Urinary bladder (tissue), 4 donors: ENCODE measurements at places on chromosomes 4 and X.
A peak's percentile ranks its signal among the peaks of the same experiment; 100 is the strongest.

GRCh38 chrX:11135564-11136185, 24.5 kb downstream of the HCCS start:
- no peak for DNase-seq

GRCh38 chrX:39169976-39170375, 368.7 kb downstream of the MID1IP1 start:
- no peak for DNase-seq

GRCh38 chr4:88006956-88007303, 505 bp upstream of the PKD2 start:
- no peak for DNase-seq

DNA sequence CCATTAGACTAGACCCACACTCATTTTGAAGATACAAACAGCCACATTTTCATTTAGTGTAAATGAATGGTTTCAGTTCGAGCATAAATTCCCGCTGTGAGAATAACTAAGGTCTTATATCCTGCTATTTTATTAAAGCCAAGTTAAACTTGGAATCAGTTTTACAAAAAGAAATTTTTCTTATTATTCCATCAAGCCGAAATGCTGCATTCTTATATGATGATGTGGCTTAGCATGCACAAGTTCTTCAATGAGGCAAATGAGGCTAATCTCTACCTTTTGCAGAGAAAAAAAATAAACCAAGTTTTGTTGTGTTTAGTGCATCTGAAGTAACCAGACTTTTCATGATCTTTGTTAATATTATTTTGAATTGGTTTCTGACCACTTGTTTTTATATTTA, 953.9 kb upstream of the PCDH10 start:
- no peak for DNase-seq

DNA sequence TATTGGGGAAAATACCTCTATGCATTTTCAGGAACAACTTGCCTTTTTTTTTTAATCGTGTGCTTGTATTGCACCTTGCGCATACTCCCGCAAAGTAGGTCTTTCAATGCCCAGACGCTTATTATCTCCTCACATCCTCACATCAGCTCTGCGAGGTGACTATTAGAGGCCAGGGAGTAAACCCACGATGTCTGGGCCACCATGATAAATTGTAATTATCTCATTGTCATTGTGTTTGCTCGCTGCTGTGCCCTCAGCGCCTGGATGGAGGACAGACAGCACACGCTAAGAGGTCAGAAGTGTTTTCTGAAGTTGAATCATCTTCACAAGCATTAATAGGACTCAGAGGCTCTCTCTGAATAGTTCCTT, 1.0 kb upstream of the RELL1 start:
- DNase-seq: no peak

- no peak for DNase-seq
Measured at GRCh38 chr4:7196736-7197135, 4.4 kb downstream of the SORCS2 start.

- DNase-seq: no peak
Measured at GRCh38 chr4:182185491-182185890, 57.7 kb upstream of the TENM3 start.

DNA sequence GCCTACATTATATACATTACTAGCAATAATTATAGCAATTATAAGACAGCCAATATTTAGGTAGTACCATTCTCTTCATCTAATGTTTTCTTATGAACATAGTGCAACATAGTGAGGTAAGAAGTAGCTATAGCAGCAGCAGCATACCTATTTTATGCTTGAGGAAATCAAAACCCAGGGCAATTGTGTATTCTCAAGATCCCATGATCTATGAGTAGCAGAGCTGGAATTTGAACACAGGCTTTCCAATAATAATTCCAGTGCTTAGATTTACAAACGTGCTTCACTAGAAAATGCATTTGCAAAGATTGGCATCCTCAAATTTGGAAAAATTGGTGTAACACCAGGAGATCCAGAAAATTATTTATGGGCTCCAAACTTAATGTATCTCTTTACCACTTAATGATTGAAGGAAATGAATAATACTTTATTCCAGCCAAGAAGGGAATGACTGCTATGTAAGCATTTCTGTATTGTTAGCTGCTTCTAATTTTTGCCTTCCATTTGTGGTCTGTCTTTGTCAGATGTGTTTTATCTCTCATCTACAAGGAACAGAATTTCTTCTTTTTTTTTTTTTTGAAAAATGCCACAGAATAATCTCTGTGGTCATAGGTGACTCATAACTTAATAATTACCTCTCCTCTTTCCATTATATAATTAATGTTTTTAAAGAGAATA, 451.1 kb downstream of the ARAP2 start:
- no peak for DNase-seq

DNA sequence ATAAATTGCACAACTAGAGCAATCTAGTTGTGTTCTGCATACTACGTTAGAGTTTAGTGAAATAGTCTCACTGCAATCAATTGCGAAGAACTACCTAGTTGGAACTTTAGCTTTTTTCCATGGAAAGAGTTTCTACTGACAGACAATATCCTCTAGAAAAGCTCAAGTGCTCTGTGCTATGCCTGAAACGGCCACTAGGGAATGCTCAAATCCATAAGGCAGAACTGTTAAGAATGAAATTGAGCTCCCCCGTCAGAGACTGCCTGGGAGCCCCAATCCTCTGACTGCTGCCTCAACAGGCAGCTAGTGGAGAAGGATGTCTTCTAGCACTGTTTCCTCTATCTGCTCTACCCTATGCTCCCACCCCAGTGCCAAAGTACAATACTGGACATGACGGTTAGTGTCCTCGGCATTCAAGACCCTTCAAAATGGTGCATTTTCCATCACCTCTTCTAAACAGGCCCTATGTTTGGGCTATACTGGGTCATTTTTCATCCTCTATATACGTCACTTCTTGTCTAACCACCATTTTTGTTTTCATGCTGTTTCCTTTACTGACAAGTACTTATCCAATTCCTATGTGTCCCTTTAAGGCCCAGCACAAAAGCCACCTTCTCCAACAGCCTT, 35.3 kb downstream of the FRMD7 start:
- no peak for DNase-seq

- peak; percentile 74 for DNase-seq
Measured at GRCh38 chr4:87006426-87006675, 71.5 kb downstream of the AFF1 start.

GRCh38 chr4:168433571-168433970, 46.7 kb downstream of the DDX60L start:
- no peak for DNase-seq

- DNase-seq: no peak
Measured at GRCh38 chr4:30957706-30958105, 237.5 kb downstream of the PCDH7 start.

DNA sequence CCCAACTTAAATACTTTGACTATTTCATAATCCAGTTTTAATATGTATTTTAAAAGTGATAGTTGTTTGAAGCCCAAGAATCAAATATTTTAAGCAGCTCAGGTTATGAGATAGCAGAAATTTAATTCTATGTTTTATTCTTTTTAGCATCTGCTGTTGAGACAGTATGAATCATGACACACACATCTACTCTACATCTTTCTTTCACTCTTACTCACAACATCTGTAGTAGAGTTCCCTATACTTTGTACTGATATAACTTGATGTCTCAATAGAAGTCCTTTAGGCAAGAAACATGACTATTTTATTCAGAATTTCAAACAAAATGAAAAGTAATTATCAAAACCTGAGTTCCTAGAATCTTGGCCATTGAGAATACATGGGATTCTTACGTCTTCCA, 187.9 kb upstream of the GNPDA2 start:
- DNase-seq: no peak

DNA sequence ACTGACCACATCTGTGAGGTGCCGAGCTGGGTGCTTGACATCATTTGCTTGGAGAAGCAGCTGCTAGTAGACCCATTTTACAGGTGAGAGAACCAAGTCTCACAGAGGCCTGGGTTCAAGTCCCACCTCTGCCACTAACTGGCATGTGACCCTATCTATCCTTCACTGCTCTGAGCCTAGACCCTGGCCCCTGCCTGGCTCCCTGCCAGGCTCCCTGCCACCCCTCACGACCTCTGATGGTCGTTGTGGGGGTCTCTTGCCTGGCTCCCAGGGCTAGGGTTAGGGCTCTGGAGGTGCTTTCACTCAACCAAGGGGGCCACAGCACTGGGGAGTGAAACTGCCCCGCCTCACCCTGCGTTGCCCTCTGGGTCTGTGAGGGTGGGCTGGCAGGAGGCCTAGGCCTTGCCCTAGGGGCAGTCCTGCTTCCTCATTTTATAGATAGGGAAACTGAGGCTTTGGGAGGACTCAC, 7.2 kb upstream of the ADD1 start:
- DNase-seq: no peak

- DNase-seq: no peak
Measured at GRCh38 chrX:55640854-55641253, 17.7 kb downstream of the FOXR2 start.

GRCh38 chr4:63814171-63814964, 594.9 kb downstream of the TECRL start:
- DNase-seq: no peak

DNA sequence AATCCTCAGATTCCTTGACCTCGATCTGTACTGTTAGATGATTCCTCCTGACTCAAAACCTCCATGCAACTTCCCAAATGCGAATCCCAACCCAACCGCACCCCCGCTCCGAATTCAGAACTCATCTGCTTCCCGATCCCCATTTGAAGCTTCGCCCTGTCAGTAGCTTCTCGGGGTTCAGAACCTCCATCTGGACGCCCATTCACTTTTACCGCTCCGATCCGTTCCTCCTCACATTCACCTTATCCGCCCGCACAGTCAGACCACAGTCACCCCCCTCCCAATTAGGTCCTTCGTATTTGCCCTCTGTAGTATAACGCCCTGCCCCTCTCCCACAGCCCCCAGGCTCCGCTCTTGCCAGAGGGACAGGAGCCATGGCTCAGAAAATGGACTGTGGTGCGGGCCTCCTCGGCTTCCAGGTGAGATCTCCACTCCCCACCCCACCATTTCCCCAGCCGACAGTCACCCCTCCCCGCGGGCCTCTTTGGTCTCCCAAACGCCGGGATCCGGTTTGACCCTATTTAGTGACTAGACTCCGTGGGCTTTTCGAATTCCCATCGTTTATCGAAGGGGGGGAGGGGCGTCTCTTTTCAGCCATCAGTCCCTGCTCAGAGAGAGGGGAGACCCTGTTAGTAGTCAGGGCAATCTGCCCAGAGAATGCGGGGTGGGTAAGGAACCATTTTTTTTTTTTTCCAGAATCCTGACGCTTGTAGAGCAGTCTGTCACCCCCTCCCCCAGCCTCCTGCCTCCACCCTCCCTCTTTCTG, 691 bp downstream of the MAGED1 start:
- peak; percentile 25 for DNase-seq

DNA sequence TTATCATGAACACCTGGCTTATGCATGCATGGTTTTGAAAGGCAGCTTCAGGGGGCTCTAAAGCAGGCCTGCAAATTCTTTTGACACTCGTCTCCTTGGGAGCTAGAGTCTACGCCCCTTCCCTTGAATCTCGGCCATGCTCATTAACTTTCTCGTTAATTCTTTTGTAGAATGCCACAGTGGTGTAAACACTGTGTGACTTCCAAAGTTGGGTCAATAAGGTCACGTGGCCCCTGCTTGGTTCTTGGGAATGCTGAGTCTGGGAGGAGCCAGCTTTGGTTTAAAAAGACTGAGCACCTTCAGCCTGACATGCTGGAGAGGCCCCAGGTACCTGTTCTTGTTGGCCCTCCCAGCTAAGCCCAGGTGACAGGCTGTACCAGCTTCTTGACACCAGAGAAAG, 228.4 kb downstream of the DHRSX start:
- no peak for DNase-seq

GRCh38 chrX:53716328-53717088, 30.0 kb upstream of the HUWE1 start:
- DNase-seq: no peak

DNA sequence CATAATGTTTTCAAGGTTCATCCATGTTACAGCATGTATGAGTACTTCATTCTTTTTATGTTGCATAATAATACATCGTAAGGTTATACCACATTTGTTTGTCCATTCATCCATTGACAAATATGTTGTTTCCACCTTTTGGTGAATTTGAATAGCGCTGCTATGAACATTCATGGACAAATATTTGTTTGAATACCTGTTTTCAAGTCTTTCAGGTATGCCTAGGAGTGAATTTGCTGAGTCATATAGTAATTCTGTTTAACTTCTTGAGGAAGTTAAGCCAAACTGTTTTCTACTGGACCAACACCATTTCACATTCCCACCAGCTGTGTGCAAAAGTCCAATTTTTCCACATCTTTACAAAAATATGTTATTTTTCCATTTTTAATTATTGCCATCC, 31.5 kb downstream of the IRS4 start:
- no peak for DNase-seq

DNA sequence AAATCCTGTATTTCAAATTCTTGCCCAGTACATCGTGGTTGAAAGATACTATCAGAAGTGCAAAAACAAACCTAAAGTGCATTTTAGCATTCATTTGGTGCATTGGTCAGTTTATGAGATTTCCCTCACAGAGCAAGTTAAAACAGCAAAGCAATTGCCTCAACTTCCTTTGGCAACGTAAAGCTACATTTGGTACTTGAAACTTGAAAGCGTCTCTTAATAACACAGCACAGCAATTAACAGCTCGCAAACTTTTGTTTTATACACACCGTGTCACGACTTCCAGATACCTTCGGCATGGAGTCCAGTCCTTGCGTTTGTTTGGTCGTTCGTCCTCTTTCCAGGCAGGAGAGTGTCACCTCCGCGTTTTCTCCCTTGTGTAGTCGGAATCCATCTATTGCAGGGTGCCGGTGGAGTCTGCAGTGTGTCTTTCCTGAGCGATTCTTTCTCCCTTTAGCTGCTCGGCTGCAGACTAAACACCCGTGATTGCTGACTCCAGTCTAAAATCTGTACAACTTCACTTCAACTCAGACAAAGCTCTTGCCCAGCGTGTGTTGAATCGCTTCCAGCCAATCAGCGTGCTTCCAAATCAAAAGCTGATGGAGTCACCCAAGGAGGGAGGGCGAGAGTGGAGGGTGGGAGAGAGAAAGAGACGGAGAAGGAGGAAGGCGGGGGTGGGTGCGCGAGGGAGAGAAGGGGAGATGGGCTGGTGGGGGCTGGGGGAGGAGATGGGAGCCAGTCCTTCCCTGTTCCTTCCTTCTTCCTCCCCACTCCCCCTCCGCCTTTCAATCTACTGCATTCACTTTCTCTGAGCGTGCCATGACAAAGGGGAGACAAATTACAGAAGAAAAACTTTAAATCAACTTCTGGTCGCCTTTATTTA, at the start of gene PCDH18:
Gene PCDH18, minus strand, starts transcription at position 509 of the 883 bp plus-strand sequence. Its CDS starts 406 bp downstream, at position 103.
- peak; percentile 97 for DNase-seq

DNA sequence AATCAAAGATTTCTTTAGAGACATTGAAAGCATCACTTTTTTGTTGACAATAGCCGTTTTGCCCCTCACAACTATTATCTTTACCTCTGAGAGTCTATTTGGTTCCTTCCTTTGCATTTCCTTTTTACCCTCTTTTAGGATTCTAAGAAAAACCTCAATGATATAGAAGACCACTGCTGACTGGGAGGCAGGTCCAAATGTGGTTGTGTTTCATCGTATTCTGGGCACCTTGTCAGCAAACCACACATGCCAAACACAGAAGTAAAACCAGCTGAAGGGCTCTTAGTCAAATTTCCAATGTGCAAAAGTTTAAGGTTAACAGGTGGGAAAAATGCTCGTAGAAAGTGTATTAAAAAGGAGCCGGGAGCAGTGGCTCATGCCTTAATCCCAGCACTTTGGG, 5.1 kb upstream of the PRMT9 start:
- DNase-seq: no peak
